Mesendoderm (in vitro differentiated cells): ENCODE measurements at places on chromosomes 7 and 10.
A peak's percentile ranks its signal among the peaks of the same experiment; 100 is the strongest.

GRCh38 chr10:2011106-2011716 is 273.9 kb upstream of the ADARB2 start:
- no peak overlapping the region for H3K4me3 ChIP-seq
- DNase-seq: peak; percentile 12
- no peaks in the 10 kb centered on the region for H3K4me1 ChIP-seq
- no peaks in the 10 kb centered on the region for H3K27me3 ChIP-seq

GRCh38 chr10:86922553-86922961 is 34.9 kb downstream of the MMRN2 start:
- no peak overlapping the region for H3K4me3 ChIP-seq
- H3K4me1 ChIP-seq: no peaks in the 10 kb centered on the region
- no peak for DNase-seq
- H3K27ac ChIP-seq: no peak overlapping the region
- no peaks in the 10 kb centered on the region for H3K27me3 ChIP-seq

DNA sequence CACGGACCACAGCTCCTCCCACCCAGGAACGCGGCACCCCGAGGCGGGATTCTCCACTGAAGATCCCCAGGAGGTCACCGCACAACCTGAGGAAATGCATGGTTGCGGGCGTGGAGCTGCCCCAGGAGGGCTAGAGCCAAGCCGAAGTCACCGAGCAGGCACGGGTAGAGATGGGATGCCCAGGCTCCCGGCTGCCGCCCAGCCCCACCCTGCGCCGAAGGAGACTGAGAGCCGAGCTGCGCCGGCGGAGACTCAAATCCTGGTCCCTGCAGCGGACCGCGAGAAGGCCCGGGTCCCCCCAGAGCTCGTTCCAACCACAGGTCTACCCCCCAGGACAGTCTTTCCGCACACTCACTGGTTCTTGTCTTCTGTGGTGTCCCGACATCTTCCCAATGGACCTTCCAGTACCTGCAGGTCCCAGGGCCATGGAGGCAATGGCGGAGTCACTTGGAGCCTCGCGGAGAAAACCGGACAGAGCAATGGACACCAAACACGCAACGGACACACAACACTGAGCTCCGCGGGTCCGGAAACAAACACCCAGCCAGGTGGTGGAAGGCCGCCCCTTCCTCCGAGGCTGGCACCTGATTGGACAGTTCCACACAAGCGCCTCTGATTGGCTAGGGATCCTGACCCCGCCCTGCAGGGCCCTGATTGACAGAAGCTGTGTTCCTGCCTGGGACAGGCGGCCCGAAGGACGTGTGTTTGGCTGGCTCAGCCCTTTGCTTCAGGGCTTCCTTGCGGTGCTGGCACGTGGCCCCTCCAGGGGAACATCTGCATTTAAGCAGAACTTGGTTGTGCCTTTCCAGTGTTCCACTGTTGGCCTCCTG is 331.9 kb upstream of the NUPR2 start:
- H3K4me1 ChIP-seq: no peaks in the 10 kb centered on the region
- no peak overlapping the region for H3K4me3 ChIP-seq
- H3K27me3 ChIP-seq: no peaks in the 10 kb centered on the region
- H3K36me3 ChIP-seq: no peaks in the 10 kb centered on the region
- no peak for DNase-seq
- H3K27ac ChIP-seq: no peak overlapping the region

DNA sequence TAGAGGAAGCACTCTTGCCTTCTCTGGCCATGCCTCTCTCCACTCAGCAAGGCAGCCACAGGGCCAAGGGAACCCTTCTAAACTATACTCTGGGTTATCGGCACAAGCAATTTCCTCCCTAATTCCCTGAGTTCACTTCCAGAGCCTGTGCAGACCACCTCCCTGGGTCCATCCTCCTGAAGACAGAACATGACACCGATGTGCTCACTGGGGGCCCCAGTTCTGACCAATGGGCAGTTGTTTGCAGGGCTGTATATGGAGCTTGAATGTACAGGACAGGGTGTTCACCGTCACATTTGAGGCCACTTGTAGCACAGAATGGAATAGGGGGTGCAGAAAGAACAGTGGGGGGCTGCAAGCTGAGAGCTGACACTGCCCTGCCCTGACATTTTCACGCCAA is 77.7 kb downstream of the TFEC start:
- no peak overlapping the region for H3K27ac ChIP-seq
- H3K4me3 ChIP-seq: no peak overlapping the region
- DNase-seq: no peak
- H3K4me1 ChIP-seq: no peaks in the 10 kb centered on the region
- no peaks in the 10 kb centered on the region for H3K36me3 ChIP-seq

- no peaks in the 10 kb centered on the region for H3K36me3 ChIP-seq
- no peak overlapping the region for H3K27ac ChIP-seq
- no peak overlapping the region for H3K4me3 ChIP-seq
- H3K27me3 ChIP-seq: no peaks in the 10 kb centered on the region
- peaks cover 2% of the 10 kb centered on the region for H3K4me1 ChIP-seq
Observed at GRCh38 chr7:36748017-36748487, 23.8 kb upstream of the AOAH start.

GRCh38 chr10:43375401-43376020 is 4.1 kb downstream of the FXYD4 start:
- H3K4me3 ChIP-seq: no peak overlapping the region
- DNase-seq: no peak
- no peaks in the 10 kb centered on the region for H3K27me3 ChIP-seq
